ENCODE measurements at places on chromosomes 5 and 9.

DNA sequence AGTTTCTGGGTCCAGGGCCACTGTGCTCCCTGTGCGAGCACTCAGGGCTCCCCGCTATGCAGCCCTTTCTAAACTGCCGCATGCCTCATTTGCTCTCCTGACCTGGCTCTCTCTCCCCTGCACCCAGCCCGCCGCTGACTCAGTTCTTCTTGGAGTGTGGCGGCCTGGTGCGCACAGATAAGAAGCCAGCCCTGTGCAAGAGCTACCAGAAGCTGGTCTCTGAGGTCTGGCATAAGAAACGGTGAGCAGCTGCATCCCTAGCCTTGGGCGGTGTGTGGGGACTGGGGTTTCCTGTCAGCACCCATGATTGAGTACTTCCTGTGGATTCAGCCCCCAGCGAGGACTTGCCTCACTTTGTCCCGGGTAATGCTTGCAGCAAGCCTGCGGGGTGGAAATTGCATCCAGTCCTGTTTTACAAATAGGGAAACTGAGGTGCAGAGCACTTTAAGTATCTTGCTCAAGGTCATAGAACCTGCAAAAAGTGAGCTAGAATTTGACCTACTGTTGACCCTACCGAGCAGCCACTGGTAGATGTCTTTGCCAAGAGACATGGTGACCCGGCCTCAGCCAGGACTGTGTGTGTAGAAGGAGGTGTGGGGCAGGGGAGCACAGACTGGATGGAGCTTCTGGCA, 27.9 kb downstream of the USP20 start:
- DNase-seq, result no peak

- no peak for DNase-seq
These were observed 72.2 kb downstream of the SLC12A2 start for GRCh38 chr5:128155776-128156175.

GRCh38 chr9:93577078-93577974, 942 bp downstream of the PHF2 start:
- no peak for DNase-seq

GRCh38 chr5:107563959-107564544, 106.7 kb downstream of the EFNA5 start:
- no peak for DNase-seq

GRCh38 chr5:2856206-2856605, 104.7 kb upstream of the IRX2 start:
- DNase-seq, result no peak

DNA sequence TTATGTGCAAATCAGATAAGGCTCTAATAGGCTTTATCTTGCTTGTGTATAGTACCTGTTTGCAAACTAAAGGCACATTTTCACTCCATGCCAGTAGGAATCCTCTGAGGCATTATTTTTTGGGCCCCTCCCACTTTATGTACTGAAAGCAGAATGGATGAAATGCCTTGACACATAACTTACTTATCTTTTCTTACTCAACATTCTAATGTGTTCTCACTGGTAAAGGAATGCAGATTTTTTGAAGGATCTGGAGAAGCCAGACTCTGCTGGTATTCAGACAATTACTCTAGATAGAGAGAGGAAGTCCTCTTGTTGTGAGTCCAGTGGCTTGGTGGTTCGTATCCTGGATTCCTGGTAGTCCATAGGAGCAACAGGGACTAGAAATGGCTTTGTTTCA, 336.7 kb downstream of the CCDC171 start:
- DNase-seq, result no peak

- no peak for DNase-seq
These were observed 5.8 kb upstream of the C6 start for GRCh38 chr5:41218929-41219657.

All from stimulated activated CD4-positive, alpha-beta T cell treated with anti-CD3 and anti-CD28 coated beads, Interleukin-15, amount 100 ng/mL, for 1 hour (primary cell).